GM10248 (cell line): ENCODE measurements at places on chromosomes 3 and 15.
A peak's percentile ranks its signal among the peaks of the same experiment; 100 is the strongest.

DNA sequence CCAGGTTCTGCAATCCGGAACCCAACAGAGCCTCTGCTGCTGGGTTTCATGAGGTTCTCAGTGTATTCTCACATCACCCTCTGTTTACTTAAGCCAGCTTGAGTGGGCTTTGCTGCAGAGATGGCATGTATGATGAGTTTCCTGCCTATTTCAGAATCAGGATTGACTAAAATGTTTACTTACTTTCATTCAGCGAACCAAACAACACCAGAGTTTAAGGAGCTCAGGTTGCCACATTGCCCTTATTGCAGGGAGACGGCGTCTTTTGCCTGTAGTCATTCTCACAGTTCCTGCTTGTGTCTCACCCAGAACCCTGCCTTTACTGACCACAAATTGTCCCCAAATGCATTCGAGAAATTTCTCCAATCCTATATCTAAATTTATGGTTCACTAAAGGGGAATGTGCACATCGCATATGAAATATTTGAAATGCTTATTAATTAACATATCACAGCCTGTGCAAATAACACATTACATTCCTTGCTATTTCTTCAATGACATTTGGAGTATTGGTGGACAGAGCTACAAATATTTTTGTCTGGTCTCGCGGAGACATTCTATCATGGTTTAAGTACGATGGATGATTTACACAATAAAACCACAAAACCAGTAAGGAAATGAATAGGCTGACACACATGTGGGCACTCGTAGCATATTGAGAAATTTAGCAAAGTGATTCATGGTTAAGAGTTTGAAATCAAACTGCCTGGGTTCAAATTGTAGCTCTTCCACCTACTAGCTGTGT lies 377.2 kb upstream of the CFAP20DC start:
- DNase-seq, result no peak

DNA sequence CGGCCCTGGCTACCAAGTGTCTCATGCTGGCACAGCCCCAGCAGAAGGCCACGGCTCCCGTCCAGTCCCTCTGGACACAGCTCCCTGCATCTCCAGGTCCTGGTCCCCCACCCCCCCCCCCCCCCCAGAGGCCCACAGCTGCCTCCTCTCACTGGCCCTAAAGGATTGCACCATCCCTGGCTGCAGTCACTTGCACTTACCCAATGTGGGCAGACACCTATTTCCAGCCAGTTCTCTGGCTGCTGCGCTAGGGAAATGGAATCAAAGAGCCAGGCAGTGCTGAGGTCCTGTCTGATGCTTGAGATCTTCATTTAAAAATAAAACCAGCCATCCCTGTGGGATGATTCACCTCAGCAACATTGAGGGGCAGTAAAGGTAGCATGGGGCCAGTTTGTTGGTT lies 346.4 kb downstream of the OCA2 start:
- no peak for DNase-seq

DNA sequence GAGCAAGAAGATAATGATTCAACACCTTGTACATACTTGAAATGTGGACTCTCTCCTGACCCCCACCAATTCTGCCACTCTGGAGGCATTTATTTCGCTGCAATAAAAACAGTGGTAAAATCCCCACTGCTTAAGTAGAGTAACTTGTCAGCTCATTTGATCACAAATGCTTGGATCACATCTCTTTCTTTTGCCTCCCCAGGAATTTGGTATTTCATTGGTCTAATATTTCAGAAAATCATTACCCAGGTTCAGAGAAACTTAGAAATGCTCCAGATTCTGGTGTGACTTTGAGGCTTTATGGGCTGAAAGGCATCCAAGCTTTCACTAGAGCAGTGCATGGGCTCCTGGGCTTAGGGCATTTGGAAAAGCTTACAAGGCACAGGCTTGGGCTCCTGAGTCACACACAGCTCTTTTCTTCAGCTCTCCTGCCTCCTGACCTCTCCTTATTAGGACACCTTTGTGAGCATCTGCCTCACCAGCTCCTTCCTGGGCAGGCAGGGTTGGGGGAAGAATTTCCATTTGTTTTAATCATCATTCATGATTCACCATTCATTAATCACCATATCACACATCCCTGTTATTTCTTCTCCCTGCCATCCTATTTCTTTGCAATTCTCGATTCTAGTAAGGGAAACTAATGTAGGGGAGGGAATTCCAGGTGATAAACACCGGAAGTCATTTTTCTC lies 22.5 kb downstream of the CDCP1 start:
- DNase-seq, result no peak

GRCh38 chr3:157134620-157135191 lies 25.2 kb downstream of the CCNL1 start:
- DNase-seq, result no peak

GRCh38 chr3:71454512-71455403 lies 128.8 kb downstream of the FOXP1 start:
- DNase-seq, result no peak

GRCh38 chr3:189655617-189656016 lies 24.4 kb downstream of the TP63 start:
- peak; percentile 23 for DNase-seq

DNA sequence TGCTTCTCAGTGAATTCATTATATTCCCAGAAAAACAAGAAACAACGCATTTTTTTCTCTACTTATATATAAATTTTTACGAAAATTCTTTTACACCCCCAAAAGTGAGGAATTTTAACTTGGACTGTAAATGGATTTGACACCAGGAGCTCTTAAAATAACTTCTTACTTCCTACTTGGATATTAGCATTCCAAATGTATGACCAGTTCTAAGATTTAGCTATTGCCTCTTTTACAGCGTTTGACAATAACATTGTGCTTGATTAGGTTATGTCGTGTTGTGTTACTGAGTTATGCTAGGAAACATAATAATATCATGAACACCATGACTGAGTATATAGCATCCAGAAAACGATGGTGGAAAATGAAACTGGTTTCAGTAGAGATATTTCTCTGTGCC lies 177.0 kb downstream of the CNTN6 start:
- DNase-seq, result no peak

- DNase-seq, result peak; percentile 13
These were observed 322.7 kb upstream of the ZNF717 start for GRCh38 chr3:76107935-76108570.

DNA sequence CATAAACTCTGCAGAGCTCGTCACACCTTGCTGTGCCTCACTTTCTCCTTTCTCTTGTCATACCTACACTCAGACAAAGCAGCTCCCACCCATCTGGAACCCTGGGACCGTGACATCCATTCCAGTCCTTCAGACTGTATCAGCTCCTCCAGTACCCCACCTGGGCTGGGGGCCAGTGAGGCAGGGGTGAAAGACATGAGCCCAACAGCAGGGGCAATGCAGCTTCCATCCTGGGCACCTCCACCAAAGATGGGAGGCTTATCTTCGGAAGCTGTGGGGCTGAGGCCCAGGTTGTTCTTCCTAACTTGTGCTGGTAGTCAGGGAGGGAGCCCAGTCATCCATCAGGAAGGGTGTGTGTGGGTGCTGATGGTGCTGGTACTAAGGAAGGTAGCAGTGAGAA lies 109.2 kb downstream of the EEFSEC start:
- no peak for DNase-seq

DNA sequence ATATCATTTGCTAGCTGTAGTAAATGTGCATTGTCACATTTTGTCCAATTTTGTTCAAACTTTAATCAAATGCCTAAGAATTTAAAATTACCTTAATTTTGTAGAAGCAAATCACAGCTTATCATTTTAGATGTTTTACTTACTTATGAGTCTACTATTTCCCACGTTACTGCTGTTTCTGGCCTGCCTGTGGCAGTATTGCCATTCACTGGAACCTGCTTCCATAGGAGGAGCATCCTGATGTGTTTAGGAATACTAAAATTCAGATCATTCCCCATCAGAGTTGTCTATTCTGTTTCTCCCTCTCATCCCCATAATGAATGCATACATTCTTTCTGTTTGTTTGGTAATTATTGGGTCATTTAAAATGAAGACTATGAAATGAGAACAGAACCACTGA lies 119.5 kb upstream of the SNRPN start:
- DNase-seq, result no peak

DNA sequence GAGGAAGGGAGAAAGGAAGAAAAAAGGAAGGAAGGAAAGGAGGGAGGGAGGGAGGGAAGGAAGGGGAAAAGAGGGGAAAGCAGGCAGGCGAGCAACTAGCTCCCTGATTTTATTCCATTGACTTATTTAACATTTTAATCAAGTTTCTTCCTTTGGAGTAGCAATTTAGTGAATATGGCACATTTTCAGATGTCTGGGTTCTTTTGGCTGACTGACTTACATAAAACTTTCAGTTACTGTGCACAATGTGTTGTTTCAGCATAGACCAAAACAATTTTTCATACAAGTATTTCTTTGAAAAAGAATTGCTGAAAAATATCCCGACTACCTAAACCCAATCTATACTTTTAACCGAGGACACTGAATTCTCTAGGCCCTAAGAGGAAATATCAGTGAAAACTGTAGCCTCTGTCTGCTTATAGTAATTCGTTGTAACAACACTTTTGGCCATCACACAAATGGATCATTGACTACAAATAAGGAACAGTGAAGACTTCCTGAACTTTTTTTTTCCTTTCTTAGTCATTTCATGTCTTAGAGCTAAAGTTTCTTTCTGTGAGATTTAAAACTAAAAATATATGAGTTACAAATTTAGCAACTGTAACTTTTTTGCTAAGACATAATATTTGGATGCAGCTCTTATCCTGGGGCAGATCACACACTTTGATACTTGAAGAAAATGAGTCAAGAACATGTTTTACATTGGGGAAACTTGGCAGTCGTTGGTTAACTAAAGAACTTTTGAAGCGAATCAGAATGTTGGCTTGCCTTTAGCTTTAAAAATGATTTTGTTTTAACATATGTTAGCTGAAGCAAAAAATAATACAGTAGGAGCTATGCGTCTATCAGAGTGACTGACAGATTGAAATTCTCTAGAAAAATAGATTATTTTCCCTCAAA lies 79.6 kb downstream of the SOX2 start:
- DNase-seq, result no peak

- DNase-seq, result no peak
These were observed 34.1 kb downstream of the TM2D3 start for GRCh38 chr15:101618076-101618475.

DNA sequence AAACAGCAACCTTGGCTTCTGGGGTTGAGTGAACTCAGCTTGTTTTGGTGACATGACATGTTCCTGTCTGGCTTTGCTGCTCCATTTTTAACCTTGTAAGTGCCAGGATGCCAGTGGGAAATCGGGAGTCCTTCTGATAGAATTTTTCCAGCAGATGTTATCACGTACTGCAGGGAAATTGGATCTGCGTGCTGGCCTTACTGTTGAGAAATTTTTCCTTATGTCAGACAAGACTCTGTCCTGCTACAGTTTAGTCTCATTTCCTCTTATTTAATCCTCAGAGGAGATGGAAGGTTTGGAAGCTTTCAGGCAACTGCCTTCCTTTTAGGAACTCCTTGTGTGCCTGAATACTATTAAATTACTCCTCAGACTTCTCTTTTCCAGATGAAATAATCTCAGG lies 80.6 kb downstream of the PGPEP1L start:
- DNase-seq, result no peak

GRCh38 chr15:67762610-67763368 lies 62.5 kb upstream of the SKOR1 start:
- peak; percentile 71 for DNase-seq
